Stimulated activated CD8-positive, alpha-beta memory T cell treated with anti-CD3 and anti-CD28 coated beads, Interleukin-4, amount 100 ng/mL, for 24 hours (primary cell): ENCODE measurements at places on chromosomes 2 and 18.

DNA sequence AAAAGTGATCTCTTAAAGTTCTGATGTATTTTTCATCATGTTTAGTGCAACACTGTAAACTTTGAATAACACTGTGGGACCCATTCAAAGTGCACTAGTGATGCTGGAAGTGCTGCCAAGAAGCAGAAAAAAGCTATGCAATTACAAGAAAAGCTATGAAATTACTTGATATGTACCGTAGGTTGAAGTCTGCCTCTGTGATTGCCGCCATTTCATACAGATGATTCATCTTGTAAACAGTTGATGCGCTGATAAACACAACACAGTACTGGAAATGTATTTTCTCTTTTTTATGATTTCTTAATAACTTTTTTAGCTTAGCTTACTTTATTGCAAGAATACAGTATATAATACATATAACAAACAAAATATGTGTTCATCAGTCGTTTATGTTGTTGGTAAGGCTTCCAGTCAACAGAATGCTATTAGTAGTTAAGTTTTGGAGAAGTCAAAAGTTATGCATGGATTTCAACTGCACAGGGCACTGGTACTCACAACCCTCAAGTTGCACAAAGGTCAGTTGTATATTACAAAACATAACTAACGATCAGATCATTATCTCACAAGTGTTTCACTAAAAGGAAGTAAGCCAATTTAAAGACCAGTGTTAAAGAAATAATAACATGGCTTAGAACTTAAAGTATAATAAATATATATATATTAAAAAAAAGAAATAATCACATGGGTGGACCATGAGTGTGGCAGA, 82.0 kb downstream of the SGPP2 start:
- DNase-seq, result no peak

- DNase-seq, result no peak
Observed at GRCh38 chr2:9261231-9261883, 54.7 kb downstream of the ASAP2 start.

GRCh38 chr2:23803965-23804542, 122.9 kb downstream of the ATAD2B start:
- DNase-seq, result no peak

- no peak for DNase-seq
Observed at GRCh38 chr18:2201036-2201600, 370.2 kb downstream of the METTL4 start.

GRCh38 chr18:59923539-59924196, 23.9 kb downstream of the PMAIP1 start:
- DNase-seq, result no peak

- DNase-seq, result no peak
Observed at GRCh38 chr2:143142598-143142997, 13.4 kb downstream of the ARHGAP15 start.

- no peak for DNase-seq
Observed at GRCh38 chr18:58819051-58819450, 45.6 kb upstream of the ZNF532 start.
